ENCODE measurements at places on chromosomes 12 and 14. TPM values are rescaled to one million over a fixed set of nuclear protein-coding genes. Genes with fewer than 3 reads are reported as not detected.

- no peak for DNase-seq
Measured at GRCh38 chr12:105756961-105757360, 381.8 kb downstream of the NUAK1 start.

GRCh38 chr14:85590784-85591183 is 60.8 kb downstream of the FLRT2 start:
- no peak for DNase-seq

DNA sequence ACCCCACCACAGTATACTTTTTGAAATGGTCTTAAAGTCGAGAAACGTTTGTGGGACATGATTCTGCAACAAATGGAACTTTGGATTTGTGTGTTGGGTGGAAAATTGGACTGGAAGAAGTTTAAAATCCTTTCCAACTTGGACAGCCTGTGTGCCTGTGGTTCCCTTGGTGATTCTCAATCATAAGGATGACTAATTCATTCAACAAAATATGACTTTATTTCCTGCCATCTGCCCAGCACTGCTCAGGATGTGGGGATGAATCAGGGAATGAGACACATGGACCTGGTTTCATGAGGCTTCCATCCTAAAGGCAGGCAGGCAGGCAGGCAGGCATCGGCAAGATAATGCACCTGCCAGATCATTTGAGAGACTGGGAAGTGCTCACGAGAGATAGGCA is 57.3 kb upstream of the TMEM132D start:
- DNase-seq: no peak

DNA sequence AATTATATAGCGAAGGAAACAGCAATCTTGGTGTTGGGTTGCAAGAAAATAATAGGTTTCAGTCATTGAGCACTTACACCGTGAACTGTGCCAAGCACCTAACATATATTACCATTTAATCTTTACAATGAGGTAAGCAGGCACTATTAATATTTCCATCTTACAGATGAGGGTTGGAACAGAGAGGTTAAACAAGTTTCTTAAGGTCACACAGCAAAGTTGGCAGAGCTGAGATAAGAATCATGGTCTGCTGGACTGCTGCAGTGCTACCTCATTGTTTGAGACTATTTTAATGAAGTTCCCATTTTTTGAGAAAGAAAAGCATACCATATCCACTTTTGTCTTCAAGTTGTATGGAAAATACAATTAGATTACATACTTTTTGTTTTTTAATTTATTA is 1.7 kb downstream of the ERG28 start:
- DNase-seq: no peak

DNA sequence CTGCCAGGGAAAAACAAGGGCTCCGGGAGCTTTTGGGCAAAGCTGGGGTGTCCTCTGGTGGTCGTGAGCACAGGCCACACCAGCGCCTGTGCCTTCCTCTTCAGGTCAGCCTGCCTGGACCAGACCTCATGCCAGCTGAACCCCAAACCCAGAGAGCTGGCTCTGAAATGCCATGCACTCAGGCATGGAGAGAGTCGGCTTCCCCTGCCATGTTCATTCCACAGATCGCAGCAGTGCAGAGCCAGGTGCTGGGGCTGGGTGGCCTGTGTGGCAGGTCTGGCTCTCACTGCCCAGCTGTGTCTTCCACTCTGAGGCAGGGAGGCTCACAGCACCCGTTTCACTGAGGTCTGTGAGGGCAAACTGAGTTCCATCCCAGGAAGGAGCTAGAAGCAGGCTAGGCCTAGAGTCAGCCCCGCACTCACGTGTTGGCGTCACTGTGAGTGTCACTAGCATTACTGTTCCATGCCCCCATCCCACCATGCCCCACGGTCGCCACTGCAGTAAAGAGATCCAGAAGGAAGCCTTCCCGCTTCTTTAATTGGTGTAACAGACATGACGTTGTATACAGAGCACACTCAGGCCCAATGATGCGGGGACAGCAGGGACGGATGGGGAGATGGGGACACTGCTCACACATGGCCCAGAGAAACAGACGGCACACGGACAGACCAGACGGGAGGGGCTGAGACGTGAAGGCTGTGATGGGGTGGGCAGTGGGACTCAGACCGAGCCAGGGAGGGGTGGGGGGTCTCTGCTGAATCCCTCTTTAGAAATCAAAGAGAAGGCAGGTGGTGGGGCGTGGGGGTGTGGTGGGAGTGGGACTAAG is 2.7 kb downstream of the ARL6IP4 start:
- DNase-seq: no peak

- DNase-seq: no peak
Measured at GRCh38 chr14:104429291-104429861, 150.2 kb upstream of the C14orf180 start.

The KRT81 gene
- total RNA-seq: not detected

- DNase-seq: no peak
Measured at GRCh38 chr14:35940291-35940690, 114.2 kb downstream of the BRMS1L start.

- no peak for DNase-seq
Measured at GRCh38 chr12:89721291-89721987, 12.8 kb upstream of the ATP2B1 start.

DNA sequence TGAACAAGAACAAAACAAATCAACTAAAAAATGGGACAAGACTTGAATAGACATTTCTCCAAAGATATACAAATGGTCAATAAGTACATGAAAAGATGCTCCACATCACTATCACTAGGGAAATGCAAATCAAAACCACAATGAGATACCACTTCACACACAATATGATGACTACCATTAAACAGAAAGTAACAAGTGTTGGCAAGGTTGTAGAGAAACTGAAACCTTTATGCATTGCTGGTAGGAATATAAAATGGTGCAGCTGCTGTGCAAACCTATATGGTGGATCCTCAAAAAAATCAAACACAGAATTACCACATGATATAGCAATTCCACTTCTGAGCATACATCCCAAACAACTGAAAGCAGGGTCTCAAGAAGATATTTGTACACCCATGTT is 5.2 kb downstream of the SMAGP start:
- no peak for DNase-seq

The KERA gene
- not detected for total RNA-seq

GRCh38 chr12:98465950-98466602 is 49.3 kb upstream of the TMPO start:
- no peak for DNase-seq

DNA sequence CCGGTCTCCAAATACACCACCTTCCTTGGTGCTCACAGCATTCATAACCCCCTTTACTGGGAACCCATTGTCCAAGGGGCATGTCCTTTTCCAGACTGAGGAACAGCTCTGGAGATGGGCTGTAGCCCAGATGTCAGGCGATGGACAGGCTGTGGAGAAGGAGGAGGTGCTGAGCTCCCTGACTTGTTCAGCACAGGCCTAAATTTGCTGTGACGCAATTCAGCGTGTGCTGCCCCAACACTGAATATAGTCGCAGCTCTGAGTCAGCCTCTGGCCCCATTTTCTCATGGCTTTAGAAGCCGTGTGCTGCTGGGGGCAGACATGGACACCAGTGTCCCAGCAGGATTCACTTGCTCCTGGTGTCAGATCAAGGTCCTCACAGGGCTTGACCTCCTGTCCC is 269.1 kb downstream of the EMP1 start:
- no peak for DNase-seq

DNA sequence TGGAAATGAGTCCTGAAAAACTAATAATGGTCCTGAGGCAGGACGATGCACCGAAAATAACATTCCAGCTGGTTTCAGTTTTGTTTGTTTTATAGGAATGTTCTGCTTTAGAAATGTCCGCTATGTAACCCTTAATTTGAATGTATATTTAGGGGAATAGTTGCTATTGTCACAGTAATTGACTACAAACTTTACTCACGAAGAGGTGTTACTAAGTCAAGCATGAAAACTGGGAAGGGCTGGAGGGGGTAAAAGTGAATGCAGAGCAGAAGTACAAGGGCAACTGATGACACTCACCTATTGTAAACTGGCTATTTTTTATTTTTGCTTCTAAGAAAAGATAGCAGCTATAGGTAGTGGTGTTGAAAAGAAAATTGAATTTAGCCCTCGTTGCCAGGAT is 230.7 kb upstream of the SYT10 start:
- no peak for DNase-seq

GRCh38 chr12:47711448-47711847 is 5.6 kb upstream of the RPAP3 start:
- peak; percentile 7 for DNase-seq

The CIT gene
- 53.5 TPM for total RNA-seq

The VRTN gene
- total RNA-seq: not detected

The PAN2 gene
- total RNA-seq: 28.7 TPM

The INHBC gene
- 0.14 TPM for total RNA-seq

The ADAM21 gene
- not detected for total RNA-seq

DNA sequence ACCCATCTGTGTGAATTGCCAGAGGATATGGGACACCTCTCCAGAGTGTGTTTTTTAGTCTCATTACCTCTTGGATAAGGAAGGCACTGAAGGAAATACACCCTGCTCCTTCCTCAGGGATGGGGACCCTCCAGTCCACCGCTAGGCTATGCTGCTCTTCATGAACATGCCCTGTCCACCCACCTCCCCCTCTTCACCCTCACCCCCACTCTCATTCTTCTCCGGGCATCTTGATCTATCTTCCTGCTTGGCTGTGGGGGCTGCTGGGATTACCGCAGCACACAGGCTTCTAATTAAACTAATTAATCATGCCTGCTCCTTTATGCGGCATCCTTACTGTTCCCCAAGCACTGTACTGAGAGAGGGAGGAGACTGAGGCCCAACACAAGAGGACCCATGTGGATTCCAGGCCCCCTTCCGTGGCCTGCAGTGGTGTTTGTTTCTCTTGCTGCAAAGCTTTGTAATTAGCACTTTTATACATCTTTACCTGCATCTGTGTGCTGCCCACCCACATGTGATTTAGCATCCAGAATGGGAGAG is 7.6 kb upstream of the PDE1B start:
- DNase-seq: no peak

The STXBP6 gene
- not detected for total RNA-seq

DNA sequence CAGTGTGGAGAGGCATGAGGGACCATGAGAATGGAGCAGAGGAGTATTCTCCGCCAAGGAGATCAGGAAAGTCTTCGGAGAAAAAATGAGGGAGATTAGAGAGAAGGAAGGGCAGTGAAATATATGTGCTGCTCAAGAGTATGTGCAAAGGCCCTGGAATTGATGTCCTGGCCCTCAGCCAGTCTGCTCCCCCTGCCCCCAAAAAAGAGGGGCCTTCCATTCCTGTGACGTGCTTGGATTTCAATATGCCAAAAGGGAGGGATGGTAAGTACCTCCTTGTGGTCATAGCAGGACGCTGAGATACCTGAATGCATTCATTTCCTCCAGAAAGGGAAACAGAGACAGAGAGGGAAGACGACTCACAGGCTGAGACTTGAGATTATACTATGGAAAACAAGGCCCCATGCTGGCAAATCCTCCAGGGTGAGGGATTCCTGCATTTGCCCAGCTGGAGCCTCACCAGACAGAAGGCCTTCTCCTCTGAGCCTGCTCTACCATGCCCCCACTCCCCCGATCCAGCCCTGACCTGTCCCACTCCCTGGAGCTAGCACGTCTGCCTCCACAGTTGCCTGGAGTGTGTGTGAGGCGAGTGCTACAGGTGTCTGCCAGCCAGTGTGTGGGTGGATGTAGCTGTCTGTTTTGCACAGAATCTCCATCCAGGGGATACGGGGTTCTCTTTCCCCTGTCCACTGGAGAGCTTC is 3.9 kb upstream of the RARG start:
- no peak for DNase-seq

DNA sequence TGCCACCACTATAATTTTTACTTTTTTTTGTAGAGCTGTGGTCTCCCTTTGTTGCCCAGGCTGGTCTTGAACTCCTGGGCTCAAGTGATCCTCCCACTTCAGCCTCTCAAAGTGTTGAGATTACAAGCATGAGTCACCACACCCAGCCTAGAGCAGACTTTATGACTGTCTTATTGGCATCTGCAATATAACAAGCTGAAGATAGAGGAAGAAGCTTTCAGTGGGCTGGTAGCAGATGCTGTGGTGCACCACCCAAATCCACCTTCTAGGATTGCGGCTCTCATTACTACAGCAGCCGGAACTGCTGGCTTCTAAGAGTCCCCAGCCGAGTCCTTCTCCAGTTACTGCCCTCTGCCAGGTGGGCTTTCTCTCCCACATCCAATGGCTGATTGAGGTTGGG is 7.6 kb upstream of the STK38L start:
- no peak for DNase-seq

- no peak for DNase-seq
Measured at GRCh38 chr14:93458234-93458633, 27.5 kb downstream of the UNC79 start.

- peak; percentile 32 for DNase-seq
Measured at GRCh38 chr14:49972823-49973222, 79.9 kb downstream of the ARF6 start.

DNA sequence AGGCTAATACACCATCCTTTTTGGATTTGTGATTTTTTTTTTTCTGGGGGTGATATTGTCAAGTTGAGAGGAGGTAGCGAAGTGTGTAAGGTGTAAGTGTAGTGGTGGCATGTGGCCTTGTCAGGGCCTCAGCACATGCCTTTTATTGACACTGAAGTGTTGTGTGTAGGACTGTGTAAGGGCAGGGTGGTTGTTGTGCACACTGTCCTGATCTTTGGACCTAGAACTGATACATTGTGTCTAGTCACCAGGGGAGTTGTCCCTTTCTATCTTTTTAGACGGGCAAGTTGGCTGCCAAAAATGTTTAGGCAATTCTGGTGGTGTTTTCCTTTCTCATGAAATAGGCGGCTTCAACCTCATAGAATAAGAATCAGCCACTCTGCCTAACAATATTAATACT is 244.0 kb downstream of the NRXN3 start:
- DNase-seq: no peak

The ANKRD33 gene
- total RNA-seq: not detected

DNA sequence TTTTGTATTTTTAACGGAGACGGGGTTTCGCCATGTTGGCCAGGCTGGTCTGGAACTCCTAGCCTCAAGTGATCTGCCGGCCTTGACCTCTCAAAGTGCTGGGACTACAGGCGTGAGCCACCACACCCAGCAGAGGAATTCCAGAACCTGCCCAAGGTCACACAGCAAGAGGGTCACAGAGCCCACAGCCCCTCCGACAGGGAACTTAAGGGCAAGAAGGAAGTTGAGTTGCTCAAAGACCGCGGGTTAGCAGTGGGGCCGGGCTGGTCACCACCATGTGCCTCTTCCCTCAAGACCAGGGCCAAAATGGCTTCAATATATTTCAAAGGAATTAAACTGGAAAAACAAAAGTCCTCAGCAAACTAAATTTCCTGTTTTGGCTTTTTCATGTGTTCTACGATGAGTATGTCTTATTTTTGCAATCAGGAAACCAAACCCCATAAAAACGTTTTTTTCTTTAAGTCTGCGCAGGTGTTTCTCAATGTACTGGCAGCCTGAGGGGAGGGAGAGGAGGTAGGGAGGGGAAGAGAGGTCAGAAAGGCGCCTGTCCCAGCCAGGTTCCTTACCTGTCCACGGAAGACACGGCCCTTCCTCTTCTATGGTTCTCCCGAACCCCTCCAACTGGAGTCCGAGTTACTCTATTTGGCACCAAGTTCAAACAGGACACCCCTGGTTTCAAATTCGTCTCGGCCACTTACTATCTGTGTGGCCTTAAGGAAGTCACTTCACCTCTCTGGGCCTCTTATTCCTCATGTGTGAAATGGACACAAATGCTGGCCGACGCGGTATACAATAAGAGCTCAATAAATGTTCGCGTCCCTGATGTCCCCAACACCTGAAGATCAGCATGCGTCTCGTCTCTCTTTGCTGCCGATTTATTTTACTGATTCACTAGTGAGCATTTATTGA is 778 bp downstream of the SLC8B1 start:
- no peak for DNase-seq

The MOAP1 gene
- 17.8 TPM for total RNA-seq

GRCh38 chr12:131559517-131560516 is 151.1 kb upstream of the SFSWAP start:
- DNase-seq: no peak

- DNase-seq: no peak
Measured at GRCh38 chr12:31011336-31011735, 62.3 kb upstream of the DDX11 start.

Data from activated T-helper 2 cell treated with anti-CD3 and anti-CD28 coated beads, Interferon-gamma antibody, Interleukin-2, Interleukin-4, amounts not matched to agents 10 μg/mL and 5 μg/mL and 100 μg/mL, durations not matched to agents 14 hours and 24 hours and 36 hours (primary cell).